ENCODE measurements at places on chromosomes 7 and 10.

DNA sequence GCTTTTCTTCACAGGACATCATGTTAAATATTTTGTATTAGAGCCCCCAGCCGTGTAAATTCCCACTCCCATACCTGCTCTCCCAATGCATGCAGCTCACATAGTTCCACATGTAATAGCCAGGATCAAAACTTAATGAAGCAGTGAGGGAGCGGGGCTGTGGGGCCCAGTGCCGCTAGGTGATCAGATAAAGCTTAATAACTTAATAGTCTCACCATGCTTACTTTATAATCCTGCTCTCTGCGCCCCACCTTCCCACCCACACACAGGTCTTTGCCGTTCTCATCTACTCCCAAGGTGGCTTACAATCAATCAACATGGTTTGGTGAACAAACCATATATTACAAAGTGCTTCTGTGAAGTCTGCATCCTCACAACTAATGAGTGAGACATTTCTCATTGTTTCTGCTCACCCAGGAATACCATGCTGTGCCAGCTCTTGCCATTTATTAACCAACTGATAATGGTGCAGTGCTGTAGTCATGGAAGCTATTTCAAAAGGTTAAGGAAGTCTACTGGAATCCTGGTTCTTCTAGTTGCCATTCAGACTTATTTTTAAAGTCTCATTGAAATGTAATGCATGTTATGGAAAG lies 156.4 kb downstream of the CTTNBP2 start:
- DNase-seq: no peak

- DNase-seq: no peak
Observed at GRCh38 chr10:78656417-78657162, 412.2 kb upstream of the ZMIZ1 start.

GRCh38 chr10:20233423-20233822 lies 417.2 kb downstream of the PLXDC2 start:
- DNase-seq: no peak

DNA sequence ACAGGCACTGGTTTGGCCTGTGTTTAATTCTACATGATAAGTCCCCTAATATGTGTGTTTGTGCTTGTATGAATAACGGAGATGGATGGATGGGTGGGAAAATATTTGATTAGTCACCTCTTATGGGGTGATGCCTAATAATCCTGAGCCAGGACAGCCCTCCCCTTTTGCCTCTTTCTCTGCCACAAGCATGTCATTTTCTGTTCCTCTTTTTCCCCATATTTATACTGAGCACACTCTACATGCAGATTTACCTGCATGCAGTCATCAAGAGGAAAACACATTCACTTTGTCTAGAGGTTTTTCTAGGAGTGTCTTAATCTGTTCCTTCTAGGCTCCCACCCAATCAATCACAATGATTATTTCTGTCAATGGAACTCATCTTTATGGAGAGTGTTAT lies 111.6 kb upstream of the TBX20 start:
- no peak for DNase-seq

GRCh38 chr7:74165867-74166593 lies 8.1 kb upstream of the EIF4H start:
- no peak for DNase-seq

- DNase-seq: no peak
Observed at GRCh38 chr7:103141753-103142404, 7.0 kb downstream of the NAPEPLD start.

- DNase-seq: no peak
Observed at GRCh38 chr7:139744768-139745677, 32.8 kb downstream of the HIPK2 start.

DNA sequence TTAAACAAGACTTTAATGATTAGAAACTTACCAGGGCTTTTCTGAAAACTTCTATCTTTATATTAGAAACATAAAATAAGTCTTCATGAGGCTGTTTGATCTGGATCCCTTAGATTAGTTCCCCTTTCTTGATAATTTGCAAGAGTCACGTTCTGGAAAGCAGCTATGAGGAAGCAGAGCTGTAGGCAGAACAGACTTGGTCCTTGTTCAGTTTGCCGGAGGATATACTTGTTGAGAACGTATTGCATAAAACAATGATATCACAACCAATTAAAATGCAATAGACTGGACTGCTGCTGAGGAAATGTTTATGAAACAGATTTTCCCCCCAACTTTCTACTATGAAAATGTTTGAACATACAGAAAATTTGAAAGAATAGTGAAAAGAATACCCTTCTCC lies 2.8 kb downstream of the SAMD9L start:
- DNase-seq: no peak

DNA sequence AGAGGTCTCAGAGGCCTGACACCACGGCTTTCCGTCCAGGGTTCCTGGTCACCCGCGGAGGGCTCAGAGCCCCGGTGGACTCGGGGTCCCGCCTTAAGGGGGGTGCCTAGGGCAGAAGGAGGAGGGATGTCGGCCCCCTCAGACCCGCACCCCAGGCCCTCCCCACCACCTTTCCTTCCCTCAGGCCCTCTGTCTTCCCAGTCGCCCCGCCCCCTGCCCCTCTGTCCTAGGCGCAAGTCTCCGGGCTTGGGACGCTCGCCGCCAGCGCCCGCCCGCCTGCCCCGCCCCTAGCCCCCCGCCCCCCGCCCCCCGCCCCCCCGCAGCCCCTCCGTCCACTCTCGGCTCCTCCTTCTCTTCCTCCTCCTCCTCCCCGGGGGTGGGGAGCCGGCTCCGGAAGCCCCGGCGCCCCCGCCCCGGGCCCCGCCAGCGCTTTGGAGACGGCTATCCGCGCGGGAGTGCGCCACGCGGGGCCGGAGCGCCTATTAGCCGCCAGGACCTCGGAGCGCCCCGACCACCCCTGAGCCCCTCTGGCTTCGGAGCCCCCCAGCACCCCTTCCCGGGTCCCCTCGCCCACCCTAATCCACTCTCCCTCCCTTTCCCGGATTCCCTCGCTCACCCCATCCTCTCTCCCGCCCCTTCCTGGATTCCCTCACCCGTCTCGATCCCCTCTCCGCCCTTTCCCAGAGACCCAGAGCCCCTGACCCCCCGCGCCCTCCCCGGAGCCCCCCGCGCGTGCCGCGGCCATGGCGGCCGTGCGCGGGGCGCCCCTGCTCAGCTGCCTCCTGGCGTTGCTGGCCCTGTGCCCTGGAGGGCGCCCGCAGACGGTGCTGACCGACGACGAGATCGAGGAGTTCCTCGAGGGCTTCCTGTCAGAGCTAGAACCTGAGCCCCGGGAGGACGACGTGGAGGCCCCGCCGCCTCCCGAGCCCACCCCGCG lies at the start of gene AEBP1:
Gene AEBP1 (plus strand): TSS at position 423 of the 937 bp plus-strand sequence. CDS start 321 bp downstream, at position 744.
- no peak for DNase-seq

- DNase-seq: no peak
Observed at GRCh38 chr10:120282421-120282820, 174.6 kb upstream of the PLPP4 start.

GRCh38 chr7:90677486-90678404 lies 81.6 kb downstream of the CDK14 start:
- no peak for DNase-seq

DNA sequence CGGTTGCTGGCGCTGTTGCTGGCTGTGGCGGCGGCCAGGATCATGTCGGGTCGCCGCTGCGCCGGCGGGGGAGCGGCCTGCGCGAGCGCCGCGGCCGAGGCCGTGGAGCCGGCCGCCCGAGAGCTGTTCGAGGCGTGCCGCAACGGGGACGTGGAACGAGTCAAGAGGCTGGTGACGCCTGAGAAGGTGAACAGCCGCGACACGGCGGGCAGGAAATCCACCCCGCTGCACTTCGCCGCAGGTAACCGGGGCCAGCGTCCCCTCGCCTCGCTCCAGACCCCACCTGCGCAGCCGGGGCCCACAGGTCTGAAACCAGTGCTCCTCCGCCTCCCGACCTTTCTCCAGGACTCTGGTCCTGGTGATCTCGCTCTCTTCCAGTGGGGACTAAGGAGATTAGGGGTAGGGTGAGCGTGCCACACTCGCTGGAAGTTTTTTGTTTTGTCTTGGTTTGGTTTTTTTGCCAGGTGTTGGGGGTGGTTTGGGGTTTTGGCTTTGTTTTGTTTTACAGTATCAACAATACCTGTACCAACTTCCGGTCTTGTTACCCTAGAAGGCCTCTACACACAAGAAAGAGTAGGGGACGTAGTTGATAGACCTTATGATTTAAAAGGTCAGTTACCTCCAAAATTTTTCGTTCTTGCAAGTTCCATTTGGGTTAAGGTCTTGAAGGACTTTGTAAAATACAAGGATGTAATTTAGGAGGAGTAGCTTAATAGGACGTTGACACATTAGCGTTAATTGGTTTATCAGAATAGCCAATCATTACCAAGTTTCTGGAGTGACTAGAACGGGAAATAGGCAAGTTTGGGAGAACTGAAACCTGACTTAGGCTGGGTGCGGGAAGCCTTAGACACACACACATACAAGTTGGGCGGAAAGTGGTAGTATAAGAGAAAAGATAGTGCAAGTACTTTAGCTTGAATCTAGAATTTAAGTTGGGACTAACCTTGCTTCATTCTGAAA lies 704 bp downstream of the TNKS2 start:
- DNase-seq: no peak

GRCh38 chr10:119215371-119215770 lies 8.0 kb downstream of the GRK5 start:
- DNase-seq: no peak

GRCh38 chr10:72087969-72088888 lies at the start of gene SPOCK2:
TSS of gene SPOCK2 (minus strand) at chr10:72088551. CDS start at chr10:72088328, 223 bp downstream.
- no peak for DNase-seq

DNA sequence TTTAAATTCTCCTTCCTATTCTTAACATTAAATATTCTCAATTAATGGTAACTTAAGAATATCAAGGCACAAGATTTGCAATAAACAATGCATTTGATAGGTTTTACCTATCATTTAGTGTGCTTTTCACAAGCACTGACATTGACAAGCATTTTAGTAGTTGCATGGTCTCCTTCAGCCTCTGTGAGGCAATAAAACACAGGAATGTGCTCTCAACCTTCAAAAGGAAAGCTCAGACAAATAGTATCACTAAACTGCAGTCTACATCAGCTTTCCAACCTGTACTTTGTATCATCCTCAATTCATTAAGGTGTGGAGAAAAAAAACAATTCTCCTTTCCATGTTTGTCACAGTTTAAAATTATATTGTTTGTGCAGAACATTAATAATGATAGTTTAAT lies 51.1 kb upstream of the TSPAN13 start:
- no peak for DNase-seq

DNA sequence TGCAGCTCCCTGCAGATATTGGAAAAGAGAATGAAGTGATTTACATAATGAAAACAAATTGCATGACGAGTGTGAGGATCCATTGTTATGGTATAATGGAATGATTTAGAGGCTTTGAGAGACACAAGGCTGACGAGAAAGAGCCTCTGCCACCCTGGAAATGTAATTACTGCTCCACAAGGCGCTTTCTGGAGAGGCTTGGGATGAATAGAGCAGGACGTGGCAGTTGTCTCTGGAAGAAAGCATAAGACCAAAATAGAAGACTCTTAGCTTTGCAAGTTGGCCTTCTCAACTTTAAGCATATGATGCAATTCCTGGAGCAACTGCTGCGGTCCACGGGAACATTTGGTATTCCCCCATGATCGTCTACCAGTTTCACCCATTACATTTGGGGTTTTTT lies 181.9 kb upstream of the TCF7L2 start:
- no peak for DNase-seq

GRCh38 chr10:115164220-115164619 lies 71.1 kb downstream of the ATRNL1 start:
- DNase-seq: no peak

DNA sequence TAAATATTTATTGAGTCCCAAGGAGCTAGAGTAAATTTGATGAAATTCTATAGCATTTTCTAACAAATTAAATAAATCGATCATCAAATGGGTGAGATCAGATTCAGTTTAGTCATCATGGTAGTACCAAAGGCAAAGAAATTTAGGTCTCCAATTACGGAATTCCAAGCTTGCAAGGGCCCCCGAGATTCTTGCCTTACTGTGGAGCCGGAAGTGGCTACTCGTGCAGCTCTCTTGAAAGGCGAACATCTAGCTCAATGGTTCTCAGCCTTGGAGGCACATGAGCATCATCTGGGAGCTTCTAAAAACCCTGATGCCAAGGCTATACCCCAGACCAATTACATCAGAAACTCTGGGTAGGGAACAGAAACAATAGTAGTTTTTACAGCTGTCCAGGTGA lies 117.9 kb upstream of the PRR15 start:
- no peak for DNase-seq

DNA sequence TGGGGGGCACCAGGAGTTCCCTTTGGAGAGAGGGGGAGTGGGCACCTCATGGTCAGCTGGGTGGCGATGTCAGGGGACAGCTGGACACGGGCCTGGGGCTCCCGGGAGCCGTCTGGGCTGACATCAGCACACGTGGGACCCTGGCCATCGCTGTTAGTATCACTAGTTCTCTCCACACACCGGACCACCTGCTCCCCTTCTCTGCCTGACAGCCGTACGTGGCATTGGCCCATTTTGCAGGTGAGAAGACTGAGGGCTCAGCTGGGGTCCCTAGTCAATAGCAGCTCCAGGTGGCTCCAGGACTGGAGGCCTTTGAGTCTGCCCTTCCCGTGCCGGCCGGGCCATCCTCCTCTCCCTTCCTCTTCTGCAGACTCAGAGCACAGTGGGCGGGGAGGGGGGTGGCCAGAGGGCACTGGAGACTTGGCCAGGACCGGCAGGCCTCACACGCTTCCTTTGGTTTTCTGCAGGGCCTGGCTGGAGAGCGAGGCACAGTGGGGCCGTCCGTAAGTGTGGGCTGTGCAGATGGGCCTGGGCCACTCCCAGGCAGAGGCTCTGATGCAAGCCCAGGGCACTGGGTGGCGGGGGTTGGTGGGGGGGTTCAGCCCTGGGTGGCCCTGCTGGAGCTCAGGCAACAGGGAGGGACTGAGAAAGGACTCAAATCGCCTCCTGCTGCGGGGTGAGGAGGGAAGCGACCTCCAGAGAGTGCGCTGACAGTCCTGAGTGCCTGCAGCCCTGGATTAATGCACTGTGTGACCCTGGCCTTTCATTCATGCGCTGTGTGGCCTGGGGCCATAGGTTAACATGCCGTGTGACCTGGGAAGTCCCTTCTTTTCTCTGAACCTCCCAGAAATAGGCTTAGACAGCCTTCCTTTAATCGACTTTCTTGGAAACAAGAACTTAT lies 78.2 kb downstream of the MYL10 start:
- no peak for DNase-seq
